Stimulated activated CD4-positive, alpha-beta T cell treated with anti-CD3 and anti-CD28 coated beads, Interleukin-4, amount 100 ng/mL, for 24 hours (primary cell): ENCODE measurements at places on chromosomes 16 and 17.

GRCh38 chr17:64357191-64357981 is 33.3 kb downstream of the PECAM1 start:
- no peak for DNase-seq

DNA sequence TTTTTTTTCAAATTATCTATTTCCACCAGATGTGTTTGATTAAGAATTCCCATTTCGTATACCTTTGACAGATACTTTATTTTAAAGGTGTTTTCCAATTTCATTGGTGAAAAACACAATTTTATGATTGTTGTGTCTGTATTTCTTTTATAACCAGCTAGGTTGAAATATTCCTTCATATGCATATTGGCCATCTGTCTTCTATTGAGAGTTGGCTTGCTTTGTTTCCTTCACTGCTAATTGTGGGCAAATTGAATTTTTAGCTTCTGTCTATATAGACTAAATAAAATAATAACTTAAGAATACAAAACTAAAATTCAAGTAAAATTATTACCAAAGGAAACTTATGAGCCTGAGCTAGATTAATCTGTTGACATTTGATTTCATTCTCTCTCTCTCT is 1.2 kb upstream of the KRTAP3-3 start:
- no peak for DNase-seq

- no peak for DNase-seq
Observed at GRCh38 chr17:40364906-40365305, 369 bp upstream of the GJD3 start.

DNA sequence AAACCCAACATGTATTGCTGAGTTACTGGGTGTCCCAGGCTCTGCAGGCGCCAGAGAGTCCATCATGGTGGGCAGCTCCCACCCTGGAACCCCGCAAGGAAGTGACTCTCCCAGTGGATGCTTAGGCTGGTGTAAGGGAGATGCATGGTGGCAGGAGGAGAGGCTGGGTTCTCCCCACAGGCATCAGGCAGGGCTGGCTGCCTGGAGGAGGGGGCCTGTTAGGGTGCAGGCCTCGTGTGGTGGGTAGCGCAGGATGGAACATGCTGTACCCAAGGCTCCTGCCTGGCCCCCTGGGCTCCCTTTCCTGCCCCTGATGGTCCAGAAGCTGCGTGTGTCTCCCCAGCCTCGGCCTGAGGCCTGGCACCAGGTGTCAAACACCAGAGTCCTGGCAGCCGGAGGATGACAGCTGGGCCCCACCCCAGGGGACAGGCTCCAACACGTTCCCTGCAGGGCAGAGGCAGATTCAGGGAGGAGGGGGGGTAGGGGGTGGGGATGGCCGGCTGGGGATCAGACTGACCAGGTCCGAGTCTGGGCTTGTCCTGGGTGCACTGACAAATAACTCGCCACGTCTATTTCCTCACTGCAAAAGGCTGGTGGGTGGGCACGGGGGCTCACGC is 40.2 kb upstream of the CIBAR2 start:
- no peak for DNase-seq

DNA sequence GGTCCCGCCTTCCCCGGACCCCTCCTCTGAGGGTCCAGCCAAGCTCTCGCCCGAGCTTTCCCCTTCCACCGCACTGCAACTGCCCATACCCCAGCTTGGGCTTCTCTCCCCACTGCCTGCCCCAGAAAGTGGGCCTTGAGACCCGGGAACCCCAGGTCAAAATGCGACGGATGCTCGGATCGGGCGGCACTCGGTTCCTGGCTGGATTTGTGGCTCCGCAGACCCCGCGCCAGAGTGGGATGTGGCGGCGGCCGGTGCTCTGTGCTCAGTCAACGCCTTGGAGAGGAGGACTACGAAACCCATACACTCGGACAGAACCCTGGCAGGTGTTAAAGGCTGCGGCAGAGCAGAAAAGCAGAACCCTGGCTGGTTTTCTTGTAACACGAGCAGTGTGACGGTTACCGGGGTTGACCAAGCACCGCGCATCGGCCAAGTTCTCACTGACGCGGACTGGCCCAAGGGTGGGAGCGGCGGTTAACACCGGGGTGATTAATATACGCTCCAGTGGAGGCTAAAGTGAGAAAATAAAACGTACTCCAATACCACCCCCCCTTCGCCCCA is 885 bp upstream of the SLFN13 start:
- DNase-seq, result no peak

- DNase-seq, result no peak
Observed at GRCh38 chr16:77657016-77657415, 65.3 kb upstream of the NUDT7 start.
